ENCODE measurements at places on chromosomes 6 and 20. TPM values are rescaled to one million over a fixed set of nuclear protein-coding genes. Genes with fewer than 3 reads are reported as not detected.

The RFX6 gene
- total RNA-seq = not detected

GRCh38 chr20:25470045-25470444 lies 62.6 kb downstream of the GINS1 start:
- H3K4me1 ChIP-seq = no peaks in the 10 kb centered on the region
- H3K36me3 ChIP-seq = no peaks in the 10 kb centered on the region
- H3K27me3 ChIP-seq = no peaks in the 10 kb centered on the region
- H3K27ac ChIP-seq = no peak overlapping the region
- DNase-seq = peak; percentile 73

GRCh38 chr6:87494761-87495422 lies 22.1 kb downstream of the SLC35A1 start:
- H3K4me3 ChIP-seq = no peak overlapping the region
- peaks cover 18% of the 10 kb centered on the region for H3K36me3 ChIP-seq
- H3K27me3 ChIP-seq = no peaks in the 10 kb centered on the region
- DNase-seq = no peak

- H3K4me1 ChIP-seq = peaks cover 58% of the 10 kb centered on the region
- H3K36me3 ChIP-seq = no peaks in the 10 kb centered on the region
- no peak overlapping the region for H3K4me3 ChIP-seq
- peak overlapping the region; percentile 30 for H3K27ac ChIP-seq
- DNase-seq = peak; percentile 98
Measured at GRCh38 chr6:80457439-80457933, 351.0 kb downstream of the BCKDHB start.

- no peak for DNase-seq
- peaks cover 60% of the 10 kb centered on the region for H3K36me3 ChIP-seq
- no peaks in the 10 kb centered on the region for H3K27me3 ChIP-seq
- H3K4me3 ChIP-seq = no peak overlapping the region
- peaks cover 5% of the 10 kb centered on the region for H3K4me1 ChIP-seq
Measured at GRCh38 chr6:149783551-149783950, 34.0 kb downstream of the PCMT1 start.

The ABHD16B gene
- total RNA-seq = not detected

DNA sequence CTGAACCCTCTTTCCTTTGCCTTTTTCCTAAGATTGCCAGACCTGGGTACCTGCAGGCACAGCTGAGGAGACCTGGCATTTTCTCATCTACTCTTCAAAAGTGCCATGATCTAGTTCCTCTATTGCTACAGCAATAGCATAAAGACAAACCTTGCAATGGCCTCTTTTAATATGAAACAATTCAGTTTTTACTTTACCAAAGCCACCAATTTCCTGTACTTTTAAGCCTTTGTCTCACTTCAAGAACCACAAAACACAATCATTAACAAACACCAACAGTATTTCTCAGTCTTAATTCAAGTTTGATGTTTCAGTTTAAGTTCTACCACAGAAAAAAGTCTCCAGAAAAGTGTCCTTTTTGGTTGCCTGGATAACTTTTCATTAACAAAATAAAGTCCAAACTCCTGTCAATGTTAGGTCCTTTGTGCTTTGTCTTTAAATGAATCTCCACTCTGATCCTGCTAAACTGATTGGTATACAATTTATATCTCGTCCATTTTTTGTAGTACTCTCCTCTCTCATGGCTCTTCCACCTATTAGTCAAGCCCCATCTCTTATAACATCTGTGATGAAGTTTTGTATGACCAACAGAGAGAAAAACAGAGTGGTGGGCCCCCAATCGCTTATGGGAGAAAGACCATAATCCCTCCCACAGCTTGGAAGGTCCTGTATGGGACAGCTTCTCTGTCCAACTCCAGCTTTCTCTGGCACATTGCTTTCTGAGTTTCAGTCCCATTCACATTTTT lies 50.5 kb upstream of the THEMIS start:
- H3K4me1 ChIP-seq = no peaks in the 10 kb centered on the region
- H3K27me3 ChIP-seq = no peaks in the 10 kb centered on the region
- H3K36me3 ChIP-seq = peaks cover 7% of the 10 kb centered on the region
- no peak overlapping the region for H3K27ac ChIP-seq
- H3K4me3 ChIP-seq = no peak overlapping the region
- no peak for DNase-seq

DNA sequence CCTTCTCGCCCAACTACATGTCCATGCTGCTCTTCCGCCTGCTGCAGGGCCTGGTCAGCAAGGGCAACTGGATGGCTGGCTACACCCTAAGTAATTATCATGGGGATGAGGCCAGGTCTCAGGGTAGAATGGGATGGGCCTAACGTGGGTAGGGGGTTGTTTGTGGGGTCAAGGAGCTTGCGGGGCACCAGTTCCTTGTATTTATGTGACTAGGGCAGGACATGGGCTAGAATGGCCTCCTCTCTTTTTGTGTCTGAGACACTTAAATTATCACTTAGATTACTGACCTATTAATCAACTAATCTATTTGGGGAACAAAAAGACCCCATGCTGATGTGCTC lies 10.7 kb downstream of the SLC22A1 start:
- DNase-seq = no peak
- H3K4me1 ChIP-seq = no peaks in the 10 kb centered on the region
- H3K27me3 ChIP-seq = no peaks in the 10 kb centered on the region
- no peak overlapping the region for H3K27ac ChIP-seq

- no peaks in the 10 kb centered on the region for H3K27me3 ChIP-seq
- peak; percentile 65 for DNase-seq
- peak overlapping the region; percentile 88 for H3K27ac ChIP-seq
- peak overlapping the region; percentile 40 for H3K4me3 ChIP-seq
- peaks cover 27% of the 10 kb centered on the region for H3K4me1 ChIP-seq
Measured at GRCh38 chr6:160949531-160949930, 42.0 kb upstream of the MAP3K4 start.

The SLC32A1 gene
- not detected for total RNA-seq

GRCh38 chr6:7151381-7151780 lies 43.6 kb downstream of the RREB1 start:
- H3K27me3 ChIP-seq = no peaks in the 10 kb centered on the region
- peaks cover 17% of the 10 kb centered on the region for H3K36me3 ChIP-seq
- H3K27ac ChIP-seq = peak overlapping the region; percentile 68
- H3K4me3 ChIP-seq = no peak overlapping the region

DNA sequence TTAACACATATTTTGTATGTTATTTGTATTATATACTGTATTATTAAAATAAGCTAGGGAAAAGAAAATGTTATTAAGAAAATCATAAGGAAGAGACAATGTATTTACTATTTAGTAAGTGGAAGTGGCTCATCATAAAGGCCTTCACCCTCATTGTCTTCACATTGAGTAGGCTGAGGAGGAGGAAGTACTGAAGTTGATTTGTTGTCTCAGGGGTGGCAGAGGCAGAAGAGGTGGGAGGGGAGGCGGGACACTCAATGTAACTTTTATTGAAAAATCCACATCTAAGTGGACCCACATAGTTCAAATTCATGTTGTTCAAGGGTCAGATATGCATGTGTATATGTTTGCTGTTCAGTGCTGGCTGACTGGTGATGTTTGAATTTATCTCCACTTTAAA lies 210.2 kb upstream of the CITED2 start:
- peaks cover 9% of the 10 kb centered on the region for H3K4me1 ChIP-seq
- no peak overlapping the region for H3K27ac ChIP-seq
- no peaks in the 10 kb centered on the region for H3K36me3 ChIP-seq

DNA sequence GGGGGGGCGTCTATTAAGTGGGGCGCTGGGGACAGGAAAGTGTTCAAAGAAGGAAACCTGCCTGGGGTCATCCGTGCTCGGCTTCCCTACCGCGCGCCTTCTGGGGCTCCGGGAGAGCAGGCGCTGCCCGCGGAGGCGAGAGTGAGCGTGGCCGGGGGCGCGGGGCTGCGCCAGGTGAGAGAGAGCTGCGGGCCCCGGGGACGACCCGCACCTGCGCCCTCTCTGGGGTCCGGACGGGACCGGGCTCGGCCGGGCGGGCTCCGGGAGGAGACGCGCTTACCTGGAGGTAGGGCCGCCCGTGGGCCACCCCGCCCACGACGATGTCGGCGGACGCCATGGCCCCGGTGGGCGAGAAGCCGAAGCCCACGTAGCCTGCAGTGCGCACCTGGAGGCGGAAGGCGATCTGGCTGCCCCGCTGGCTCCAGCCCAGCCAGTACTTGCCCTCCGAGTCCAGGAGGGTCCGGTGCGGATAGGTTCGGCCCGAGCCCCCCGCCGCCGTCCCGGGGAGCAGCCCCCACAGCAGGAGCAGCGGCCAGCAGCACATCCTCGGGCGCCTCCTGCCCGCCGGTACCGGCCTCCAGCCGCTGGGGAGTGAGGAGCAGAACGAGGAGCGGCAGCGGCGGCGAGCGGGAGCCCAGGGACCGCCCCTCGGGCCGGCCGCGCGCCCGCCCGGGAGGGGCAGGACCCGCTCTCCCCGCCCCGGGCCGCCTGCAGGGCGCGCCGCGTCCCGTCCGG lies at the start of gene MOXD1:
TSS of gene MOXD1 (minus strand) at position 593 of the 735 bp plus-strand sequence. CDS start at position 544, 49 bp downstream.
- H3K27ac ChIP-seq = no peak within 1 kb of the TSS
- no peaks in the 10 kb centered on the region for H3K4me1 ChIP-seq
- no peaks in the 10 kb centered on the region for H3K36me3 ChIP-seq
- peak within 1 kb of the TSS; percentile 53 for H3K4me3 ChIP-seq

GRCh38 chr20:62409931-62410745 lies 3.1 kb upstream of the CABLES2 start:
- peak; percentile 36 for DNase-seq
- H3K4me1 ChIP-seq = peaks cover 17% of the 10 kb centered on the region
- H3K27ac ChIP-seq = no peak overlapping the region
- no peaks in the 10 kb centered on the region for H3K27me3 ChIP-seq
- no peaks in the 10 kb centered on the region for H3K36me3 ChIP-seq

DNA sequence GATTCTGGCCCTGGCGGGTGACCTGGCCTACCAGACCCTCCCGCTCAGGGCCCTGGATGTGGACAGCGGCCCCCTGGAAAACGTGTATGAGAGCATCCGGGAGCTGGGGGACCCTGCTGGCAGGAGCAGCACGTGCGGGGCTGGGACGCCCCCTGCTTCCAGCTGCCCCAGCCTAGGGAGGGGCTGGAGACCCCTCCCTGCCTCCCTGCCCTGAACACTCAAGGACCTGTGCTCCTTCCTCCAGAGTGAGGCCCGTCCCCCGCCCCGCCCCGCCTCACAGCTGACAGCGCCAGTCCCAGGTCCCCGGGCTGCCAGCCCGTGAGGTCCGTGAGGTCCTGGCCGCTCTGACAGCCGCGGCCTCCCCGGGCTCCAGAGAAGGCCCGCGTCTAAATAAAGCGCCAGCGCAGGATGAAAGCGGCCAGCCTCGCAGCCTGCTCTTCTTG lies 868 bp upstream of the SLC2A4RG start:
- H3K4me1 ChIP-seq = no peaks in the 10 kb centered on the region
- no peaks in the 10 kb centered on the region for H3K27me3 ChIP-seq
- H3K27ac ChIP-seq = no peak overlapping the region
- peaks cover 31% of the 10 kb centered on the region for H3K36me3 ChIP-seq
- no peak for DNase-seq

DNA sequence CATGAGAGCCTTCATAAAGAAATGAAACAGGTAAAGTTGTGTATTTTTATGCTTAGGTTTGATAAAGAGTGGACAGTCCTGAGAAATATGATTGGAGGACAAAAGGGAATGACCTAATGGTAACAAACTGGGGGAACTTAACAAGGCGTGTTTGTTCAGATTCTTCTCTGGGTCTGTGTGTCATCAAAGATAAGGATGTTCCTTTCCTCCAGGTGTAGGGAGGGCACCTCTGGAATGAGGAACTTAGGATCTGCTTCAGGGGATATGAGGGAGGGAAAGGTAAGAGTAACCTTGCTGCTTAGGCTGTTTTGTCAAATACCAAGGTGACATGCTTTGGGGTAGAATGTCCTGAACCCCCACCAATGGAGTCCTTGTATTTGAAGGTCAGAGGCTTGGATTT lies 291.9 kb downstream of the KCNQ5 start:
- no peak for DNase-seq
- H3K4me1 ChIP-seq = peaks cover 22% of the 10 kb centered on the region
- H3K27ac ChIP-seq = no peak overlapping the region
- no peaks in the 10 kb centered on the region for H3K36me3 ChIP-seq
- no peak overlapping the region for H3K4me3 ChIP-seq

DNA sequence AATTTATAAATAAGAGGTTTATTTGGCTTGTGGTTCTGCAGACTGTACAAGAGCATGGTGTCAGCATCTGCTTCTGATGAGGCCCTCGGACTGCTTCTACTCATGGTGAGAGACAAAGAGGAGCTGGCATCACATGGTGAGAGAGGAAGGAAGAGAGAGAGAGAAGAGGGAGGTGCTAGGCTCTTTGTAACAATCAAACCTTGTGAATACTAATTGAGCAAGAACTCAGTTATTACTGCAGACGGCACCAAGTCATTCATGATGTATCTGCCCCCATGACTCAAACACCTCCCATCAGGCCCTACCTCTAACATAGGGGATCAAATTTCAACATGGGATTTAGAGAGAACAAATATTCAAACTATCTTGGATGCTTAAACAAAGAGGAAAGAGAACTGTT lies 6.3 kb upstream of the SIRPG start:
- no peak overlapping the region for H3K4me3 ChIP-seq
- DNase-seq = peak; percentile 40
- no peaks in the 10 kb centered on the region for H3K36me3 ChIP-seq
- H3K27me3 ChIP-seq = no peaks in the 10 kb centered on the region
- peaks cover 9% of the 10 kb centered on the region for H3K4me1 ChIP-seq

DNA sequence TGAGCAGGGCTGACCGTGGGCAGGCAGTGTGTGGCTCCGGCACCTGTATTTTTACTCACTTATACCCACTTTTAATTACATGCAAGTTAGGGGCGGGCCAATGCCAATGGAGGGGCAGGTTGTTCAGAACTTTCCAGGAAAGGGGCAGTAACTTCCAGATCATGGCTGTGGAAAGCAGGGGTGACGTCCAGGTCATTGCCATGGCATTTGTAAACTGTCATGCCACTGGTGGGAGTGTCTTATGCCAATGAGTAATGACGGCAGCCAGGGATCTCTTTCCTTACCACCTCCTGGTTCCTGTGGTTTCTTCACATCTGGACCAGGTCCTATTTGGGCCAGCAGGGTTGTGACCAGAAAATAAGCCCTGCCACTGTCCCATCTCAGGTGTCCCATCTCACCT lies 258.7 kb downstream of the THBS2 start:
- no peaks in the 10 kb centered on the region for H3K36me3 ChIP-seq
- no peaks in the 10 kb centered on the region for H3K4me1 ChIP-seq
- H3K27ac ChIP-seq = no peak overlapping the region
- no peak overlapping the region for H3K4me3 ChIP-seq

All from MCF 10A (cell line).